ENCODE measurements at places on chromosomes 12 and 14.
A peak's percentile ranks its signal among the peaks of the same experiment; 100 is the strongest.

- no peak for DNase-seq
Observed at GRCh38 chr12:2963154-2963759, 4.1 kb downstream of the TEAD4 start.

DNA sequence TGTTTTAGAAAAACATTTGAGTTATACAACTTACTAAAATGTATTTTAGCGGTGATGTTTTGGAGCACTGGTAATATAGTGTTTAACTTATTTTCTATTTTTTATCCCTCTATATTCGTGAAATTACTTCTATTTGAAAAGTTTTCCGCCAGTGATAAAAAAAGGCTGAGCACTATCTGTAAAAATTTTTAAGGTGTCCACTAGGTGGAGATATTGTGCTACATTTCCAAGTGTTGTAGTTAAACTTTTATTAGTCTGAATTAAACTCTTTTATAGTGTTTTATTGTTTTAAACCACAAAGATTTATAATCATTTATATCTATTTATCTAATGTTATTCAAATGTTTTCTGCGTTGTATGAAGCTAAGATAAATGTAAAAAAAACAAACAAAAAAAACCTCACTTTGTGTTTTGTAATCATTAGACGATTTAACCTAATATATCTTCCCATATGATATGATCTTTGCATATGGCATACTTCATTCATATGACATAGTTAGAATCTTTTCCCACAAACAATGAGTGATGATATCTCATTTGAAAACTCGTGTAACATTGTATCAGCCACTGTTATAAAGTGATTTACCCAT, 11.8 kb downstream of the ALG10B start:
- no peak for DNase-seq

DNA sequence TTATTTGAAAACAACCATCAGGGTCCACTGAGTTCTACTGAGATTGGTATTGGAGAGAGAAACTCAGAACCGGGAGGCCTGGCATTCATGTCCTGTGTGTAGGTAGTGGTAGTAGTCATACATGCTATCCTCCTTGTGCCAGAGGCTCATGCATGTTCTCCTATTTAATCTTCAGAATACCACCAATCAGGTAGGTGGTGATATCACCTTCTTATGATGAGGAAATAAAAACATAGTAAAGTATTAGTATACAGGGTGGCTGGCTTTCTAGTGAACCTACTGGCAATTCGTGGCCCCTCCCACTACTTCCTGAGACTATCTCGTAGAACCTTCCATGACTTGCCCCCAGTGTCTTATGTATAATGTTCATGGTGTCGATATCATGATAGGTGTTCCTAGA, 40.5 kb upstream of the EID3 start:
- DNase-seq: no peak

DNA sequence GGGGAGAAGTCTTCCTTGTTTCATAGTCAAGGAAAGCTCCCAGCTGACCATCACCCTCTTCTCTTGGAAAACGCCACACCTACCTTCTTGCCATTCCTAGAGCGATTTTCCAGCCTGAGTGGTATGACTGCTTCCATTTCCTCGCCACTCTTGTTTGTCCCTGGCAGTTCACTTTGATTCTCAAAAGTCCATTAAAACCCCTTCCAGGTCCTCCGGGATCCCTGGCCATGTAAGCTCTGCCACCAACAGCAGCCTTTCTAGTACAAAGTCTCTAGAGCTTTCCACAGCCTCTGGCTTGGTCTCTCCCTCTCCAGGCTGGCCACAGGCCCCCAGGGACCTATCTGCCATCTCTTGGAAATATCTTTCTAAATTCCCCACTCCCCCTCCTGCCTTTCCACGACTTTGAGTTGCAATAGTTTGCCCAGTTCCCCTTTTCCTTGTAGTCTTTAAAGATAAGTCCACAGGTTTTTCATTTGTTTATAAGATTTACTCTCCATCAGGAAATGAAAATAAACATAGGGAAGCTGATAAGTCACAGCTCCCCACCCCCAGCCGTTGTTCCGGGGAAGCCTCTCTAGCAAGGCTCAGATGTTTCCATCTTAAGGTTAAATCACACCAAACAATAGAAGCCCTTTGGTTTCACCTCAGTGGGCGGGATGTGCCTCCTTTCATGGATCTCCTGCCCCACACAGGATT, 42.9 kb upstream of the SINHCAF start:
- DNase-seq: peak; percentile 73

DNA sequence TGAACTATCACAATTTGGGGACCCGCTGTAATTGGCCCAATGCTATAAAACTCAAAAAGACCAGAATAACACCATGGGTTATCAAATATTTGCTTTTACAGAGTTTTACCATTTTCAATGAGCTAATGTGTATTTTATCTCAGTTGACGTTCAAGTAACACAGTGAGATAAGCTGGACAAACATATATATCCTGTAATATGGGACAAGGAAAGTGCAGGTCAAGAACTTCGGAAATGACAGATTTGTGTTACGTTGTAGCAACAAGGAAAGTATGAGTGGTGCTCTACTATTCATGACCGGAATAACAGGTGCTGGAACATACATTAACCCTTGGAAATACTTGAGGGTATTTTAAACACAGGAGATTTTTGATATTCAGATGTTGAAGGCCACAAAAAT, 566.4 kb upstream of the FLRT2 start:
- DNase-seq: no peak

Measured in DMS79 (cell line).